Midbrain (tissue), 1 donor: ENCODE measurements at places on chromosomes 4 and X.
A peak's percentile ranks its signal among the peaks of the same experiment; 100 is the strongest.

DNA sequence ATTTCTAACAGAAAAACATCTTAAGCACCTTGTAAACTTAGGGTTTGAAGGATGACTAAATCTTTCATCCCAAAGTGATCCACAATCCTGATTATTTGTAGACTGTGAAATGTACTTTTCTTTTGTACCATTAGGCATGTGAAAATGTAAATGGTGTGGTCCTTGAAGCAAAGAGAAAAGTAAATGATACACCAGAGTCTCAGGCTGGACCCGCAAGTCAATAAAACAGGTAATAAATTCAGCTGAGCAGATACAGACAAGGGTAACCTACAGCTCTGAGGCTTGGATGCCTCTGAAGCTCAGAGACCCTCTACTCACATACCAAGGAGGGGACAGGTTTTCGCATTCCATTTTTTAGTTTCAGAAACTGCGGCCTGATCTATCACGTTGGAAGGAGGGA lies 2.8 kb upstream of the LAP3 start:
- no peak for DNase-seq

DNA sequence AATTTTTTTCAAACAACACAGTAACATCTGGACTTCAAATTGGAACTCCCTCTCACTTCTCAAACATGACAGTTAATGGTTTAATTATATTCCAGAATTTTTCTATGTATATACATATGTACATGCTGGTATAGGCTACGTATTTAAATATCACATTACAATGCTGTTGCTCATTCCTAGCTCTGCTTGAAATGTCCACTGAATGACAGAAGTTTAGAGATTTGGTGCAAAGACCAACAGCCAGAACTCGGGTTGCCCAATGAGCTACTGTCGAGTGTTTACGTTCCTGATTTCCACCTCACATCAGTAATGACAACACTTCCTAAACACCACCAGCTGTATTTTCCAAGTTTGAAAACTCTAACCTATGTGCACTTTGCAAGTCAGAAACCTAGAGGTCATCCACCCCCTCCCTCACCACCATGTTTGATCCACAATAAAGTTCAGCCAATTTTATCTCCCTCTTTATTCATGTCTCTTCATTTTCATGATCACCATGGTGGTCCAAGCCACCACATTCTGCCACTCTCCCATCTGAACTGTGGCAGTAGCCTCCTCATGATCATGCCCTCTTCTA lies 49.3 kb upstream of the RPL34 start:
- DNase-seq, result no peak

DNA sequence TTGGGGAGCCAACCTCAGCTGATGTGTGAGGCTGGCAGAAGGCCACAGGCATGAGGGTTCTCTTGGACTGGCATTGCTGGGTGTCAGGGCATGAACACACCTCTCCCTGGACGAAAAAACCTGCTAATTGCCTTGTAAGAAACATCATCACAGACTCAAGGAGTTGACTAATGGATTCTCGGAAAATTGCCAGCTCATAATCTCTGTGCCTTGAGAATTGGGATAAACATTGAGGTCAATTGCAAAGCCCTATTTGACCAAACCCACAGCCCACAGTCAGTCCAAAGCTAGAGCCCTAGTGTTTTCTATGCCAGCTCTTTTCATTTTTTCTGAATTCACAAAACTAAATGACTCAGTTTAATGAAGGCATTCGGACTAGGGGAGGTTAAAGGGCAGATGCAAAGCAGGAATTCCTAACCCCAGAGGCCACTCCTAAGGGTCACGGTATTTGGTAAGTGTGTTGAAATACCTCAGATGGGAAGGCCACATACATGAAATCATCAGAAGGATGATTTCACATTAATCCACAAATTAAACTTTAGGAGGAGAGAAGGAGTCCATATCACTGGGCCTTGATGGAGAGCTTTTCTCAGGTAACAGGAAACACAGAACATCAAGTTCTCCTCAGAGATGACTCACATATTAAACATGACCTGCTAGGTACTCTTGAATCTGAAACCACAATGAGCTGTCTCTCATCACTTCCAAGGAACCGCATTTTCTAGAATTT lies 39.0 kb upstream of the RASL11B start:
- DNase-seq, result no peak

- DNase-seq, result peak; percentile 5
These were observed 123.2 kb upstream of the FAM9C start for GRCh38 chrX:13167481-13168231.

DNA sequence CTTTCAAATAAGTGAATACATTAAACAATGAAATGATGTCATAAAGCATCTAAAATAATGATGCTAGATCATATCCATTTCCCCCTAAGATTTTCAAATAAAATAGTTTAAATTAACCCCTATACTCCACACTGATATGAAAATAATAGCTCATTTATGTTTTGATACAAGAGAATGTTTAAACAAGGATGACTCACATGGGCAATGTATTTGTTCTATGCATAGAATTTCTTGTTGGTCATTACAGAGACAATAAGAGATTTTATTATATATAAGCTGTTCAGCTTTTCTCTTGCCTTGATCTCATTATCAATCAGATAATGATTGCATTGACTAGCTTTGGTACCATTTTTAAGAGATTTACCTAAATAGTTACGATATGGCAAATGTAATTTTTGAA lies 411.7 kb downstream of the ARHGAP24 start:
- no peak for DNase-seq

DNA sequence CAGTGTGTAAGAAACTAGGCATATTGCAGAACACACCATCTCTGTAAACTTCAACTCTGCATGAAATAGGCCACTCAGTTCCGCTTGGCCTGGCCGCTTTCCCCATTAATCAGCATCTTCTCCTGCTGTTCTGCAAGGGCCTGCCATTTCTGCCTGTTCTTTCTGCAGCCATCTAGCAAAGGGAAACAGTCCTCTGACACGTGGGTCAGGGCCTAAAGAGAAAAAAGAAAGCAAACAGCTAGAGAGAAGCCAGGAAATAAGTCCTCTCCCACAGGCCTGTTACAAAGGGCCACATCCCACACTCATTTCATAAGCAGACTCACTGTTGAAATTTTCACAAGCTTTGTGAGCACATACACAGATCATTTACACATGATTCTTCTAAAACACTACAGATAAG lies 130.1 kb downstream of the PDE5A start:
- DNase-seq, result peak; percentile 36

DNA sequence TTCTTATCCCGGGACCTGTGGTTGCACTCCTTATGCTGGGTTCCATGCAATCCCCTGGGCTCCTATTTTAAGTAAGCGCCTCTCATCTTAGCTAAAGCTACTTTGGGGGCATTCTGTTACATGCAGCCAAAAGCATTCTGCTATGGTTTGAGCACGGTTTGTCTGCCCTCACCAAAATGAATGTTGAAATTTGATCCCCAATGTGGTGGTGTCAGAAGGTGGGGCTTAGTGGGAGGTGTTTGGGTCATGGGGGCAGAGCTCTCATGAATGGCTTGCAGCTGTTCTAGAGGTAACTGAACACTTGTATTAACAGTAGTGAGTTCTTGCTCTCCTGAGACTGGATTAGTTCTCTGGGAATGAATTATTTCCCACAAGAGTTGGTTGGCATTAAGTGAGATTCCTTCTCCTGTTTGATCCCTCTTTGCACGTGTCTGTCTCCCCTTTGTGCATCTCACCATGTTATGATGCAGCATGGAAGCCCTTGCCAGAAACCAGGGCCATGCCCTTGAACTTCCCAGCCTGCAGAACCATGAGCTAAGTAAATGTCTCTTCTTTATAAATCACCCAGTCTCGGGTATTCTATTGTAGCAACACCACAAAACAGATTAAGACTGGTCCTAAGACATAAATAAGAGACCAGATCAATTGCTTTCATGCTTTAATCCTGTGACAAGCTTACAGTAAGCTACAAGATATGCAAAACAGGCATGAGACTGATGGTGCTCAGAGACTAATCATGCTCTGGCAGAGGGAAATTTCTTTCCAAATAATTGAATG lies 141.8 kb downstream of the TSPAN5 start:
- DNase-seq, result no peak

GRCh38 chrX:17994429-17994828 lies 133.3 kb upstream of the RAI2 start:
- no peak for DNase-seq

- no peak for DNase-seq
These were observed 217.3 kb downstream of the CHRDL1 start for GRCh38 chrX:110578270-110578669.

DNA sequence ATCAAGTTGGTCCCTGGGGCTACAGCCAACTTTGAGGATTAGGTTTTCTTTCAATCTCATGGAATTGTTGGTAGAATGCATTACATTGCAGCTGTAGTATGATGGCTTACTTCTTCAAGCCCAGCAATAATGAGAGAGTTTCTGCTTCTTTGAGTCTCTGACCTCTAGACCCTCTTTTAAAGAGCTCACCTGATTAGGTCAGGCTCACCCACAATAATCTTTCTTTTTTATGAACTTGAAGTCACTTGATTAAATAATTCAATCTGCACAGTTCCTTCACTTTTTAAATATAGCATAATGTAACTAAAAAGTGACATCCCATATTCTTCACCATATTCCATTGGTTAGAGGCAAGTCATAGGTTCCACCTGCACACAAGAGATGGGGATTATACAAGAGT lies 547.5 kb upstream of the CT83 start:
- no peak for DNase-seq

GRCh38 chrX:14029039-14029424 lies 660 bp downstream of the GEMIN8 start:
- no peak for DNase-seq

DNA sequence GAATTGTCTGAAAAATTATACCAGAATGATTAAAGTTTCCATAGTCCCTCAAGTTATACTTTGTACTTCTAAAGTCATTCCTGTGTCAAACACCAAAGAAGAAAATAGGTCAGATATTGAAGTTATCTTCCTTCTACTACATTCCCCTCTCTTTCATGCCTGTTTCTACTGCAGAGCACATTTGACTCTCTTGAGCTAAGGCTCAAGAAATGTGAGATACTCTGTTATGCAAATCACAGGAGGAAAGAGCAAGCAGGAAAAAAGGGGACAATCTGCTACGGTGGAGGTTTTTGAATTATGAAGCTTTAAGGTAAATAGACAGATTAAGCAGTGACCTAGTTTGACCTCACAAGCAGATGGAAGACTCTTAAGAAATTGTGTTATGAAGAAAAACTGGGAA lies 198.9 kb upstream of the LDB2 start:
- no peak for DNase-seq

GRCh38 chr4:109315818-109316217 lies 13.4 kb upstream of the COL25A1 start:
- DNase-seq, result no peak

DNA sequence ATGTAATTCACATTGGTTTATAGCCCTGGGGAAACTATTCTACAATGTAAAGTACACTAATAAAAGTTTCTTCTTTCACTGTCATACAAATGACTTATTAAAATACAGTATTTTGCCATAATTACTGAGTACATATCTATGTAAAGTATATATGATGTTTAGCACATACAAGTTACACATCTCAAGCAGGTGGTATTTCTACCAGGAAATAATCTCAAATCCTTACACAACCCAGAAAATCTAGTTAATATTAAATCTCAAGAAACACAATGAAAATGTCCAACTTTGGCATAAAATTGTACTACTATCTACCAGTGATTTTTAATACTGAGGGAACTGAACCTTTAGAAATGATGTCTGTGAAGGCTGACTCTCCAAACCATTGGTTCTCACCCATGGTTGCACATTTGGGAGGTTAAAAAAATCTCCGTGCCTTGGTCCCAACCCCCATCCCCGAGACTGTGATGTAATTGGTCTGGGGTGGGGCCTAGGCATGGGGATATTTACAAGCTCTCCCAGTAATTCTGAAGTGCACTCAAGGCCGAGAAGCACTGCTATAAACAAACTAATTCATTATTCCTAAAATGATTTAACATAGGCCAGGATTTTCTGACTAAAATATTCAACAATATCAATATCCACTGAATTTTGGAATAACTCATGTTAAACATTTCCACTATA lies 27.6 kb downstream of the MAP3K15 start:
- no peak for DNase-seq

DNA sequence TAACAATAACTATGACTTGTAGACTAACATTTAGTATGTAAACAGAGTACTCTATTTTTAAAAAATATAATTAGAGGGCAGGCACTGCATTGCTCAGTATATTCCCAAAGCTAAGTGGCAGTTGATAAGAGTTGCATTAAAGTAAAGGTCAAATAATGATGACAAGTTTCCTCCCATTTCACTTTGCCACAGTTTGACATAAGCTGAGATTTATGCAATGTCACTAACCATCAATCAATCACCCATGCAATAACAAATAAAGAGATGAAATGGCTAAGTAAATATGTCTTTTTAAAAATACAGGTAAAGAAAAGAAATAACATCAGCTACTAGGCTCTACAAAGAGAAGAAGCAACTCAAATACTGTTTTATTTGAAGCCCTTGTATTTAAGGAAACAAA lies 673.4 kb downstream of the PCDH18 start:
- DNase-seq, result no peak

- no peak for DNase-seq
These were observed 96.8 kb downstream of the ARSJ start for GRCh38 chr4:113882668-113883067.

DNA sequence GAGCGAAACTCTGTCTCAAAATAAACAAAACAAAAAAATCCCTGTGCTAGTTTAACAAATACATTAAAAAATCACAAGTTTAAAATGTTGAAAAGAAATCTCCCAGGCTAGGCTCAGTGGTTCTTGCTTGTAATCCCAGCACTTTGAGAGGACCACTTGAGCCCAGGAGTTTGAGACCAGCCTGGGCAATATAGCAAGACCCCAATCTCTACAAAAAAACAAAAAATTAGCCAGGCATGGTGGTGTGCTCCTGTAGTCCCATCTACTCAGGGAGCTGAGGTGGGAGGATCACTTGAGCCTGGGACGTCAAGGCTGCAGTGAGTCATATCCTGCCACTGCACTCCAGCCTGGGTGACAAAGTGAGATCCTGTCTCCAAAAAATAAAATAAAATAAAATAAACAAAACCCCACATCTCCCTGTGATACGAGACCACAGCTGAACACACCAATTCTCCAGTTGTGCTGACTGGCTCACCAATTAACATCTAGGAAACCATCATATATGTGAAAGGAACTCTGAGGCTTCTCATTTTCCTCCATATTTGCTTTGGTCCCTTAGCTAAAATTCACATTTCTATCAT lies 7.3 kb downstream of the RPS4X start:
- no peak for DNase-seq

DNA sequence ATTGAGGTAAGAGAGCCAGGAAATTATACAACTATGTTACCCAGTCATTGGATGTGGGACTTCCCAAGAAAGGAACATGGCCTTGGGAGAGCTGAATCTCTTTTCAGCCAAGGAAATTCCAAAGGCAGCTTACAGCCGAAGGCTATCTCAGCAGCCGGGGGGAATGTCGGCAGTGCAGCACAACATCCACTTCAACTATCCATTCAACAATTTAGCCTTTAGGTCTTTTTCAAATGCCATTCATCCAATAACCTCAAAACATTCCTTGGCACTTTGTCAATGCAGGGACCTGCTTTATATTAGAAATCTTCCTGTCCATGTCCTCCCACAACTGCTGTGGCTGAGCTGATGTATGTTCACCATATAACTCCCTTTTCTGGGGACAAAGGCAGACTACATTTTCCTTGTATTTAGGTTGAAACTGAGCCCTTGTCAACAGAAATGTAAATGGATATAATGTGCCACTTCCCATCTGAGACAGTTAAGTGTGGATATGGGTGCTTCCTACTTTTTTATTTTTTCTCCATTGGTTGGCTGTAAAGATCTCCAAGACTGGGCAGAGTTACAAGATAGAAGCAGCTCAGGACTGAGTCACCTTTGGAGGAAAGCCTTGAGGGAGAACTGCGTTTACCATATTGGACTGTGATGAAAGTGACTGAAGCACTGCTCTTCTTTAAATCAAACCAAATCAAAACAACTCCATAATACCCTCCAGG lies 94.8 kb downstream of the GPRIN3 start:
- DNase-seq, result no peak
